PC-9 (cell line): ENCODE measurements at places on chromosomes 1 and 21. TPM values are rescaled to one million over a fixed set of nuclear protein-coding genes. Genes with fewer than 3 reads are reported as not detected.
A peak's percentile ranks its signal among the peaks of the same experiment; 100 is the strongest.

The NRAS gene
- total RNA-seq = 28.5 and 37.8 TPM in 2 replicates

DNA sequence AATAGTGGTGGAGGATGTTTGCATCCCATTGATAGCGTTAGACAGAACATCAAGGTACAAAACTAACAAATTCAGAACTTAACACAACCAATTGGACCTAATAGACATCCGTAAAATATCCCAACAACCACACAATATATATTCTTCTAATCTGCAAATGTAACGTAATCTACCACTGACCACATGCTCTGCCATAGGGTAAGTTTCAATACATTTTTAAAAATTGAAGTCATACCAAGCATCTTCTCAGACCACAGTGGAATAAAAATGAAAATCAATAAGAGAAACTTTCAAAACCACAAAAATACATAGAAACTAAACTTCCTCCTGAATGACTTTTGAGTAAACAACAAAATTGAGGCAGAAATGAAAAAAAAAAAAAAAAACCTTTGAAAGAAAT, 1087.5 kb downstream of the KCNT2 start:
- no peak overlapping the region for H3K4me3 ChIP-seq
- H3K36me3 ChIP-seq = no peaks in the 10 kb centered on the region
- H3K27ac ChIP-seq = no peak overlapping the region
- no peaks in the 10 kb centered on the region for H3K4me1 ChIP-seq
- DNase-seq = no peak

GRCh38 chr1:156124557-156125483, 10.3 kb downstream of the LMNA start:
- peak; percentile 74 for DNase-seq
- peaks cover 98% of the 10 kb centered on the region for H3K4me1 ChIP-seq
- H3K27me3 ChIP-seq = no peaks in the 10 kb centered on the region
- 0 out of 2 replicates have a peak, but pooled peaks cover 6% of the 10 kb centered on the region for H3K36me3 ChIP-seq
- peak overlapping the region; percentile 98 for H3K27ac ChIP-seq

- no peak overlapping the region for H3K4me3 ChIP-seq
- no peak overlapping the region for H3K27ac ChIP-seq
- H3K27me3 ChIP-seq = no peaks in the 10 kb centered on the region
- no peaks in the 10 kb centered on the region for H3K4me1 ChIP-seq
These were observed 45.1 kb downstream of the ZBTB18 start for GRCh38 chr1:244096066-244096610.

DNA sequence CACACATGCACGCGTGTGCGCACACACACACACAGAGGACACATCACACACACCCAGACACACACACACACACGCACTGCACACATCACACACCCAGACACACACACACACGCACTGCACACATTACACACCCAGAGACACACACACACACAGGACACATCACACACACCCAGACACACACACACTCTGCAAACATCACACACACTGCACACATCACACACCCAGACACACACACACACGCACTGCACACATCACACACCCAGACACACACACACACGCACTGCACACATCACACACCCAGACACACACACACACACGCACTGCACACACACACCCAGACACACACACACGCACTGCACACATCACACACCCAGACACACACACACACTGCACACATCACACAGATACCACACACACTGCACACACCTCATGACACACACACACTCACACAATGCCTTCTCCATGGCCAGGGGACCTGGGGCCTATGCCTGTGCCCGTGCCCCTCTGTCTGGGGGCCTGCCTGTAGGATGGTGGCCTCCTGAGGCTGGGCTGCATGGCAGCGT, 24.4 kb downstream of the CRYAA start:
- no peak for DNase-seq
- H3K4me1 ChIP-seq = peaks cover 34% of the 10 kb centered on the region
- no peaks in the 10 kb centered on the region for H3K36me3 ChIP-seq
- H3K27me3 ChIP-seq = no peaks in the 10 kb centered on the region
- no peak overlapping the region for H3K27ac ChIP-seq

DNA sequence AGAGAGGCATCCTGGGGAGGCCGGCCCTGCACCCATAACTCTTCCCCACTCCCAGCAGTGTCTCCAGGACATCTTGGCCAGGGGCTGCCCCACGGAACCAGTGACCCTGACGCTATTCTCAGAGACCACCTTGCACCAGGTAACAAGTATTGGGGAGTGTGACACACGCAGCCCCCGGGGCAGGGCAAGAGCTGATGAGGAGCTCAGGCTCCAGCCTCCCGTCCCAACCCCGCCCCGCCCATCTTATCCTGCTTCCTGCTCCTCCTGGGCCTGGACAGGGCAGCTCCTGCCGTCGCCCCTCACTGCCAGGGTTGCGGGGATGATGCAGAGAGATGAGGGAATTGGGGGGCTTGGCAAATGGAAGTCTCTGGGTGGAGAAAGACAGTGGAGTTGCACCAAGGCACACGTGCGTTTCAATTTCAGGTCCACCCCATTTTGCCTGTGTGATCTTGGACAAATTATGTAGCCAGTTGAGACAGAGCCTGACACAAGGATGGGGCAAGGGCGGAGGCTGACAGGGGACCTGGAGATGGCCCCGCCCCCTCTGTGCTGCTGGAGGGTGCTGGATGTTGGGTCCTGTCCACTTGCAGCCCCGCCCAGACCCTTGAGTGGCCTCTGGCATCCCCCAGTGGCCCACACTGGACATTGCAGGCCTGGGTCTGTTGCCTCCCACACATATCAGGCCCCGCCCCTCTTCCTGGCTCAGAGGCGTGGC, 10.7 kb downstream of the CLCNKA start:
- no peaks in the 10 kb centered on the region for H3K36me3 ChIP-seq
- H3K4me3 ChIP-seq = no peak overlapping the region
- no peak overlapping the region for H3K27ac ChIP-seq
- DNase-seq = peak; percentile 89
